NCI-H1436 treated with DMSO at 0.1 percent for 48 hours (cell line): ENCODE measurements at places on chromosomes 5 and 9.

DNA sequence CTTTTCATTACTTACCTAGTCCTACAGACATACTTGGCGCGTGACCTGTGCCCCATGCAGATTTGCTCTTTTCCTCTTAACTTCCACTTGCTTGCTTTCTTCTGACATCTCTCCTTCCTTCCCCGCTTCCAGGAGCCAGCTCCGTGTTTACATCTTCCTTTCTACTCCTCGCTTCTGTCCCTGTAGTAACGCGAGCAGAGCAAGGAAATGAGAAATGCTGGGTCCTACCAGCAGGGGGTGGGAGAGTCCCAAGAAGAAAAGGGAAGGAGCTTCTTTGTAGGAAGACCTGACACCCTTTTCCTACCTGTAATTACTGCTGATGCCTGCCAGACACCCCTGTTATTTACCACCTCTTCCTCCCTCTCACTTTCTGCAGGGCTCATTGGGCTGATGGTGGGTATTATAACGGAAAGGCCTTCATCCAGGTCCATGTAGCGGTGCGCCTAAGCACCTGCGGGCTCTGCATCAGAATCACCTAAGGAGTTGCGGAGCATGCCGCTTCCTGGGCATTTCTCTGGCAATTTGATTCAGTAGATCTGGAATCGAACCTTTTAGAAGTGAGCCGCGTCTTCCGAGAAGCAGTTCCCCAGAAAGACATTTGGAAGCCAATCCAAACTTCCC, 1260.8 kb upstream of the WWC1 start:
- DNase-seq: no peak

GRCh38 chr5:38556599-38557307, at the start of gene LIFR:
Gene LIFR (minus strand): TSS chr5:38556646. CDS start chr5:38530647, 25,999 bp downstream.
- no peak for DNase-seq

GRCh38 chr5:91212714-91213092, 170.4 kb downstream of the ARRDC3 start:
- no peak for DNase-seq

DNA sequence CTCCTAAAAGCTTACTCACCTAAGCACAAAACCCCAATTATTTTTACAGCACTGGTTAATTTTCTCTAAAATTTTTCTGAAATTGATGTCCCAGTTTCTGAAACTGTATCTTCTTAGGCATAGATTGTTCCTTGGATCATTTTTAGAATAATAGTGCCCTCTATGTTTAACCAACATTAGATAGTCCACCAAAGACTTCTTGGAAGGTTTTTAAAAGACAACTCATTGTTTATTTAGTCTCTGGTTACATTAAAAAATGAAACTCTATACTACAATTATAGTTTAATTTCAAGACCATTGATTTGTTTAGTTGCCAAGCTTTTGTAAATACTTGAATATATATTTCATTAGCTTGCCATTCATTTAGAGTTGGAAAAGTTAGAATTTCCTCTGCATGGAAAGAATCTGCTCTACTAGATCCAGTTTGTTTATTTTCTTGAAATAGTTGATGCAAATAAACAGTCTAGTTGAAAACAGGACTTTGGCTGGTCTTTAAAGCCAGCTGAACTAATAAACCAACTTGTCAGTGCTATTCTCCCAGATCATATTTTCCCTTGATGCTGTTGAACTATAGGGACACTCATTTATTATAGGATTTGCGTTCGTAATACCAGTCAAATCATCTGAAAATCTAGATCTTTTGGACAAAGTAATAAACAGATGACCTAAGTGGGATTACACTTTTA, 990.5 kb downstream of the TLE1 start:
- no peak for DNase-seq

GRCh38 chr5:52452098-52452497, 335.6 kb upstream of the ITGA1 start:
- no peak for DNase-seq

DNA sequence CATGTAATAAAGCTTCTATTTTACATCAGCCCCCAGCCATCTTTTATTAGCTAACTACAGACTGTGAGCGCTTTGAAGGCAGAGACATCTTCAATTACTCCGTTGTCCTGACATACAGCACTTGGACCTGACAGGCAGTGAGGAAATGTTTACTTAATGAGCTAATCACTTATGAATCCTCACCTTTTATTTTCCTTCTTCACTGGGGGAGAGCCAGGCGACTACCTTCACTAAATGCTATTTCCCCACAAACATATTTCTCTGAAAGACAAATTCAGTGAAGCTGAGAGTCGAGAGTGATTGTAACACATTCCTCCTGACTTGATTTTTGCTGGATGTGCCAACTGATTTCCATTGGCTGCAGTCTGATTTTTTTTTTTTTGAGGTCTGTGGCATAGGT, 192.1 kb upstream of the CLINT1 start:
- no peak for DNase-seq

- no peak for DNase-seq
Observed at GRCh38 chr9:34375901-34376595, 650 bp downstream of the MYORG start.

GRCh38 chr5:103648086-103648485, 85.5 kb upstream of the NUDT12 start:
- DNase-seq: no peak

DNA sequence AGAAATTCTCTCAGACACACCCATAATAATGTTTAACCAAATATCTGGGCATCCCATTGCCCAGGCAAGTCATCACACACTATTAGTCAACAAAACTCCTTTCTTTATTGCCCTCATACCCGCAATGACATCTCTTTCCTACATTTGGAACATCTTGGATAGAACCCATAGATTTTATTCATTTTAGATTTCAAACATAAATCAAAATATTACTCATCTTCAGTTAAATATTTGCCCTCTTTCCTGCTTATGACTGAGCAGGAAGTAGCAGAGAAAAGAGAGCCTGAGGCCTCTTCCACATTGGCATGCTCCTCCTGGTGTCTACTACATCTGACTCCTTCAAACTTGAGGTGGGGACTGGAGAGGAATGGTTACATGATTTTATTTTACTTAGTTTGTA, 592.0 kb downstream of the CHSY3 start:
- DNase-seq: no peak

DNA sequence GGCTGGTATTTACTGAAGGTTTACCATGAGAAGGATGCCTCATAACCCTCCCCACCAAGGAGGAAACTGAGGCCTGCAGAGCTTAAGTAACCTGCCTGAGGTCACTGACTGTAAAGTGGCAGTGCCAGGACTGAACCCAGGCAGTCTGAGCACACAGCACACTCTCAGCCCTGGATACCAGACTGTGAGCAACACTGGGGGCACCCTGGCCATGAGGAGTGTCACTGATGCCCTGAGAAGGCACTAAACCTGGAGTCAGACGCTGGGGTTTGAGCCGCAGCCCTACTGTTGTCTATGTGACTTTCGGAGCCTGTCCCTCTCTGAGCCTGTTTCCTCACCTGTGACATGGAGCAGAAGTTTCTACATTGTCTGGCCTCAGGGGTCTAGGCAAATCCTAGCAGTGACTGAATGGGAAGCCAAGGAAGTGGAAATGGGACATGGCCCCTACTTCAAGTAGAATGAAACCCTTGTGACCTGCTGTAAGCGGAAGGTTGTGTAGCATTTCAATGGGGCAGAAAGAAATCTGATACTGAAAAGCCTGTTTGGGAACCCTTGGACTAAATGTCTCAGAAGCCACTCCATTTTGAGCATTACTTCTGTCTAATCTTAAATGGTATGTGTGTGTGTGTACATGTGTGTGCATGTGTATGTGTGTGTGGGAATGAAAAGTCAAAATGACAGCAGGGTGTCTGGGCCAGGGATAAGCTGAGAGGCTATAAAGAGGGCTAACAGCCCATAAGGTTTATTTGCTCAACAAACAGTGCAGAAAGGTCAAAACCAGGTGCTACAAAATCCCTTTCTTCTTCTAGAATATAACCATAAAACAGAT, 36.0 kb downstream of the B4GALT1 start:
- no peak for DNase-seq

DNA sequence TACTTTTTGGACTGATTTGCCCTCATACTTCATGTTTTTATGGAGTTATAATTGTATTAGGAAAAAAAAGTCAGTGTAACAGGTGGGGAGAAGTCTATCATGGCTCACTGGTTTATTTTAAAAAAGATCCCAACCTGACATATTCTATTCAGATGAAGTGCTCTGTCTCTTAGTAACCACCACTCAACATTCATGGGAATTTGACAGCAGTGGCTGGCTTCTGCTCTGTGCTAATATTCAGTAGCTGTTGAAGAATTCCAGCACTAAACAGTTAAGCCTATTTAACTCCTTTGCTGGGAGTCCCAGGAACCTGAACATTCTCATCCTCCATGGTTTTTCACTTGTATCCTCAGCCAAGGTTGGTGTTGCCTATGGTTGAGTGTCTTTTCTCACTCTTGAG, 23.1 kb downstream of the CMYA5 start:
- DNase-seq: no peak

GRCh38 chr9:23741351-23741750, 84.7 kb downstream of the ELAVL2 start:
- no peak for DNase-seq

DNA sequence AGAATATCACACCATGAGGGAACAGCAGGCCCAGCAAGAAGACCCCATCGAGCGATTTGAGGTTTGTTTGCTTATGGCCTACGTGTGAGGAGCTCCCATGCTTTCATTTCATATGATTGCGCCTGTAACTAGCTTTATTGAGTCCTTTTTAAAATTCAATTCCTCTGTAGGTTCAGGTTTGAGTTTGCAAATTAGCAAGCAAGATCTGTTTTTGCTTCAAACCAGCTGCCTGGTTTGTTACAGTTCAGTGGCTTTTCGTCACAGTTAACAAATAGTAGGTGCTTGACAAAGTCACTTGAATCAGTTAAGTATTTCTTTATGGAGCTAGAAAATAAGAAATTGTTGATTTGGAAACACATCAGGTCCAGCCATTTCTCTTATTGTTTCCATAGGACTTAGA, 56.3 kb downstream of the GPR21 start:
- DNase-seq: no peak

DNA sequence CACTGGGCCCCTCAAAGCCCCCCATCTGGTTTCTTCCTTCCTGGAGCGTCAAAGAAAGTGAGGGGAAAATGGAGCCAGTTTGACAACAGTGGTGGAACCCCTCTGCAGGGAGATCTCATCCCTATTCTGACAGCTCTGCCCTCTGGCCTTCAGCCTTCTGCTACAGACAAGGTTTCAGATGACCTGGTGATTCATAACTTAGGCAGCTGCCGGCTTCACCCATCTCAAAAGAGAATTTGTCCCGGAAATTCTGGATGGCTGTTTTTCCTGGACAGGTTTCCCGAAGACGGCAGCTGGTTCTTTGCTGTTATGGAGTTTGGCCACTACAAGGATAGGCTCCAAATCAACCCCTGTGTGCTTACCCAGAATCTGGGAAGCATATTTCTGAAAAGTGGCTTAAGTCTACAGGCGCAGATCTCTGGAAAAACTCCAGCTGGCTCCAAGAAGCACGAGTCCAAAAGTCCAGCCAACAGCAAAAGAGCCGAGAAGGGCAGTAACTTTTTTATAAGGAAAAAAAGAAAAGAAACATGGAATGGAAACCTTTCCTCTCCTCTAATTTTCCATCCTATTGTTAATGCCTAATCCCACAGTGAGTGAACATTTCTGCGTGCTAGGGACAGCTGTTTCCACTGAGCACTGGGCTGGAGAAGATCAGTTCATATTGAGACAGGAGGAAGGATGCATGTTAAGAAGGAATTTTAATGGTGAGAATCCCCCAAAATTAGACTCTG, 54.5 kb downstream of the ZNF366 start:
- no peak for DNase-seq
